RWPE2 (cell line): ENCODE measurements at places on chromosomes 13 and 19.

DNA sequence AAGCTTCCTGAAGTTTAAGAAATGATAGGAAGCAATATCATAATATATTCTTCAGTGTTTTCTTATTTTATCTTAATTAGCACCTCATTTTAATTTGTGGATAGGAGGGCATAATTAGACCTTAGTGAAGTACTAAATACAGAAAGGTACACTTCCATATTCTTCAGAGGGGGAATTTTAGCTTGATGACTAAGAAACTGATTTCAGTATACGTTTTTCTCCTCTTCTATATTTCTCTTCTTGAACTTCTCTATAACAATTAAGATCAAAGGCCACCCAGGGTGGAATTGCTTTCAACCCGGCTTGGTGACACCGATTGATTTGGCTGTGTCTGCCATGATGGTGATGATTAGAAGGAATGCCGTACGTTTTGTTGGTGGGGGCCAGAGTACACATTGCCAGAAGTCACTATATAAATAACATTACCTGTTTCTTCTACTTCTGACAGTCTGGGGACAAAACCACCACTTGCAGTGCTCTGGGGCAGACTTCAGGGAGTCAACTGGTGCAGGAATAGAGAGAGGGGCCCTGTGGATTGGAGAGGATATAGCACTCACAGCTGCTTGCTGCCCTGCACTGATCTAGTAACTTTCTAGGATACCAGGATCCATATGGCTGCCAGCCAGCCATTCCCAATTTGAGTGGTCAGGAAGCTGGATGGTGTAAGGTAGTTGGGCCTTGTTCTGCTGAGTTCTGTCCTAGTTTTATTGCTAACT lies 73.8 kb downstream of the SPATA13 start:
- no peak for DNase-seq

DNA sequence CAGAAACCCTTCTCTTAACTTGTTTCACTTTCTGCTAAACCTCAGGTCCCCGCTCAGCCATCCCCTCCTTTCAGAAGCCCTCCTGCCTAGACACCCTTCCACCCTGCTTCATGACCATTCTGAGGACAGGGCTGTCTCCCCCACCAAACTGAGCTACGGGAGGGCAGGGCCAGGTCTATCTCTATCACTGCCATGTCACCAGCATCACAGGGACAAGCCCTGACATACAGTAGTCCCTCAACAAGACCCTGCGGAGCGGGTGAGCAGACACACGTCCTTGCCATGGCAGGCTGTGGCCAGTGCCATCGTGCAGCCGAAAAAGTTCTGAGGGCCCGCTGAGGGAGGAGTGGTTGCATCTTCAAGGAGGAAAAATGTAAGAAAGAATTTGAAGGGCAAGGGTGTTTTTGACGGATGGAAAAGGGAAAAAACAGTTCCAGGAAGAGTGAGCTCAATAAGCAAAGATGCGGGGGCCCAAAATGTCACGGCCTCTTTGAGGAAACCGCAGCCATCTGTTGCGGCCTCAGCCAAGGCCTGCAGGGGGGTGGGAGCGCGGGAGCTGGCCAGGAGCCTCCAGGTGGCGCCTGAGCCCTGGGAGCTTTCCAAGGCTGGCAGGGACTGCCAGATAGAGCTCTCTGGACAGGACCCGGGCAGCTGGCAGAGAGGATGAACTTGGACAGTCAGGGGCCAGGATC lies 8.1 kb downstream of the PTGIR start:
- DNase-seq: no peak

GRCh38 chr19:18473003-18473705 lies 35.2 kb upstream of the ISYNA1 start:
- no peak for DNase-seq

GRCh38 chr13:91978571-91978970 lies 580.1 kb downstream of the GPC5 start:
- no peak for DNase-seq

GRCh38 chr13:90156390-90156789 lies 1191.1 kb upstream of the MIR17HG start:
- no peak for DNase-seq

GRCh38 chr13:98874029-98874397 lies 103.9 kb downstream of the DOCK9 start:
- DNase-seq: no peak

DNA sequence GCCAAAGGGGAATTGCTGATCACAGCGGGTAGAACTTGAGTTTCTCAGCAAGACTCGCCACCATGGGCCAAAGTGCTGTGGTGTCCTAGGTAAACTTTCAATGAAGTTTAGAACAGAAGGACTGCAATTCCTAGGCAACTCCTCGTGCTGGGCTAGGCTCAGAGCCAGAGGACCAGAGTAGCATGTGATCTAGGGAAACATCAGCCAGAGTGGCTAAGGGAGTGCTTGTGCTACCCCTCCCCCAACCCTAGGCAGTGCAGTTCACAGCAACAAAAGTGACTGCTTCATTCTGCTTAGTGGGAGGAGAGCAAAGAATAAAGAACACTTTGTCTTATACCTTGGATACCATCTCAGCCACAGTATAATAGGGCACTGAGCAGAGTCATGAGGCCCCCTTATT lies 1658.6 kb upstream of the MIR17HG start:
- no peak for DNase-seq

GRCh38 chr19:14164082-14164481 lies 27.7 kb upstream of the ASF1B start:
- DNase-seq: no peak

- no peak for DNase-seq
Measured at GRCh38 chr13:29852472-29853054, 2.1 kb upstream of the UBL3 start.

DNA sequence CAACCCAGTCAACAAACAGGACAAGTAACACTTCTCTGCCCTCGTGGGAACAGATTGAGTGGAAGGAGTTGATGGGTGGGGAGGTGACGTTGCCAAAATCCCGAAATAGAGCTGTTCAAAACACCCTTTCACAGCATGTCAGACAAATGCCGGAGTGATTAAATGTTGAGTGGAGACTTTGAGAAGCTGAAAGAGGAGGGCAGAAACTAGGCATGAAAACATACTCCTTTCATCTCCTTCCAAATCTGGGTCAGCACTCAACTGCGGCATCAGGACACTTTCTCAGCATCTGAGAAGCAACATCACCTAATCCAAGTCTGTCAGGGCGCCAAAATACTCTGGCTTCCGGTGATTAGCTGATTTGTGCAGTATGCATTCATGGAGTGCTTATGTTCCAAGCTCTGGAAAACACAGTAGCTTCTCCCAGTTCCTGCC lies 51.5 kb upstream of the MRI1 start:
- DNase-seq: no peak

DNA sequence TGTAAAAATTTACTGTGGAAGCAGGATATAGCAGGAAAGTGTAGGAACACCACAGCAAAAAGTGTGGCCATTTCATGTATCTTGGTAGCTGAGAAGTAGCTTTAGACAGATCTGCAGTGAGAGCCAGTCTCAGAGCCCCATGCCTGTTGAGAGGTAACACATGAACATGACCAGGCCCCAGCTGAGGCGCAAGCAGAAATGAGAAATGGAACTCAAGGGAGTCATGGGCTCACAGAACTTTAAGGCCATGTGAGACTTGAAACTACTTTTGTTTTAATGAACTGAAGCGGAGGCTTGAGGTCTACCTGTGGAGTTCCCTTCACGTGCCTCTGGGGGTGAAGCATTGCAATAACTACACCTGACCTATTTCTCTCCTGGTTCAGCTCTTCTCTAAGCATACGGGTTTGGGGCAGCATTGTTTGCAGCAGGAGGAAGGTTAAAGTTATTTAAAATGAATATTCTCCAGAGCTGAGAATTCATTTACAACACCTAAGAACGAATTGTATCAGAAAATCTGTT lies 3.3 kb downstream of the MYO16 start:
- no peak for DNase-seq

DNA sequence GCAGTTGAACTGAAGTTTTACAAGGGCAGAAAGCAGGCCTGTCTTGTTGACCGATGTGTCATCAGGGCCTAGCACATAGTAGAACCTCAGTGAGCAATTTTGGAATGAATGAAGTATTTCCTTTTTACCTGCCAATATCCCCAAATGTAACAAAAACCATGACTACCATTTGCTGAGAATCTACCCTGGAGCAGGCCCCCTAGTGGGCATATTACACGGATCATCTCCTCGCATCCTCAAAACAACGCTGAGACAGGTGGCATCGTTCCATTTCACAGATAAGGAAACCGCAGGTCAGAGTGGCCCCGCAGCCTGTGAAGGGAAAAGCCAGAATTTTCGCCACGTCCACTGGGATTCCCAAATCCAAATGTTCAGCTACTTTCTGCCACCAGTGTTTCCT lies 77.9 kb downstream of the CACNA1A start:
- no peak for DNase-seq

- DNase-seq: no peak
Measured at GRCh38 chr13:32947411-32948276, 68.6 kb upstream of the KL start.

- DNase-seq: no peak
Measured at GRCh38 chr19:7109678-7110289, 40.3 kb downstream of the ZNF557 start.

DNA sequence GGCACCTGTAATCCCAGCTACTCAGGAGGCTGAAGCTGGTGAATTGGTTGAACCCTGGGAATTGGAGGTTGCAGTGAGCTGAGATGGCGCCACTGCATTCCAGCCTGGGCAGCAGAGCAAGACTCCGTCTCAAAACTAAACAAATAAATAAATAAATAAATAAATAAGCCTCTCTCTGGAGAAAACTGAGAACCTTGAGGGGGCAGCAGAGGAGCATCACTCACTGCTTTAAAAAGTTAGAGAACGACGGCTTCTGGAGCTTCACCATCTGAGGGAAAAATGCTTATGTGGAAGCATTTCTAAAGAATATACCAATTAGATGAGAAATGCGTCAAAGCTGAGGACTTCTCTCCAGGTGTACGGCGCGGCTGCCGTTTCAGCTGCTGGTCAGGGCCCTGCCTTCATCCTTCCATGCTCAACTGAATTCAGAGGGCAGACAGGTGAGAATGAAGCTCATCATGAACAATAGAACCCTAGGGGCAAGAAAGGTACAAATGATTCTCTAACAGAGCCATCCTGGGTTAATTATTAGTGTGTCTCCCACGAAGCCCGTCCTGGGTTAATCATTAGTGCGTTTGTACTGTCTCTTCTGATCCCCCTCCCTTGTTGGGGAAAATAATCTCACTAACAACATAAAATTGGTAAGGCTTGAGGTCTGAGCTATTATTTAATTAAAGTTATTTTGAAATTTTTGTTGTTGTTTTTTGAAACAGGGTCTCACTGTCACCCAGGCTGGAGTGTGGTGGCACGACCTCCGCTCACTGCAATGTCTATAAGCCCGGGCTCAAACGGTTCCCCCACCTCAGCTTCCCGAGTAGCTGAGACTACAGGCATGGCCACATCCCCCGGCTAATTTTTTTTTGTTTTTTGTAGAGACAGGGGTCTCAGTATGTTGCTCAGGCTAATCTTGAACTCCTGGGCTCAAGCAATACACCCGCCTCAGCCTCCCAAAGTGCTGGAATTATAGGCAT lies 80.1 kb downstream of the IPO5 start:
- no peak for DNase-seq

DNA sequence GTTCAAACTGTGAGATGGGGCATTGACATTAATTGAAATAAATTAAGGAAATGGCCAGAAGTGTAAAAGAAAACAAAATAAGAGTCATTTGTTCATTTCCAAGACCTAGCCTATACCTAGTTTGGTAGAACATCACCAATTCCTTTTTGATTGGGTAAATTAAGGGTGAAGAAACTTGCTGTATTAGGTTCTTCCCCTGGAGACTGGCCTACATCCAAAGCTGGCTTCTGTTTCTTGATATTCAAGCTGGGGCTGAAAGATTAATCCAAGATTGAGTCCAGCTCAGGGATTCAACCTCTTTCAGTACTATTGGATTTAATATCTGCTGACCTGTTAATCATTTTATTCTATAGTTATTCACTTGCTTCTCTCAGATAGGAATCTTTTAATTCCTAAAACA lies 183.2 kb downstream of the GPC6 start:
- DNase-seq: no peak

GRCh38 chr13:49220856-49221589 lies 885 bp downstream of the MLNR start:
- DNase-seq: no peak

- no peak for DNase-seq
Measured at GRCh38 chr19:5680084-5680436, 256 bp downstream of the MICOS13 start.

DNA sequence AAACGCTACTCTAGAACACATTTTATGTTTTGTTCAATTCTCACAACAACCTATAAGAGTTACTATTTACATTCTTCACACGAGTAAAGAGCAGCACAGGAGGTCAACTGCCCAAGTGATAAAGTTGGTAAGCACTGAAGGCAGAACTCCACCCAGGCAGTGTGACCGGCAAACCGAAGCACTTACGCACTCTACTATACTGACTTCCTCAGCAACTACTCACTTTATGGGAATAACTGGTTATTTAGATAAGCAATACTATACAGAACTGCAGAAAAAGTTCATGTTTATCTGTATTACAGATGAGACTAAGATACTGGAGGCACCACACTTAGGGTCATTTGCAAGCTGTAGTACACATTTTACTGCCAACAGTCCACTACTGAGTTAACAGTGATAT lies 28.8 kb downstream of the FOXO1 start:
- no peak for DNase-seq

- no peak for DNase-seq
Measured at GRCh38 chr13:110342474-110342873, 35.4 kb downstream of the COL4A2 start.

DNA sequence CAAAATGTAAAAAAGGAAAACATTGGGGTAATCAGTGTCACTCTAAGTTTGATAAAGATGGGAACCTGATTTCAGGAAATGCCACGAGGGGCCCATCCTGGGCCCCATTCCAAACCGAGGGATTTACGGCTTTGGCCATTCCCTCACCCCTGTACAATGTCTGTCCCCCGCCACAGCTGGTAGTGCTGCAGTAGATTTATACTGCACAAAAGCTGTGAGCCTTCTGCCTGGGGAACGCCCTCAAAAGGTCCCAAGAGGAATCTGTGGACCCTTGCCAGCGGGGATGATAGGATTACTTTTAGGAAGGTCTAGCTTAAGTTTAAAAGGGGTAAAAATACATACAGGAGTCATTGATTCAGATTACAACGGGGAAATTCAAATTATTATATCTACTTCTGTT lies 173.4 kb upstream of the SGCG start:
- no peak for DNase-seq

GRCh38 chr13:85618521-85618920 lies 180.7 kb downstream of the SLITRK6 start:
- no peak for DNase-seq

- no peak for DNase-seq
Measured at GRCh38 chr13:31835932-31836331, 96.6 kb downstream of the RXFP2 start.

DNA sequence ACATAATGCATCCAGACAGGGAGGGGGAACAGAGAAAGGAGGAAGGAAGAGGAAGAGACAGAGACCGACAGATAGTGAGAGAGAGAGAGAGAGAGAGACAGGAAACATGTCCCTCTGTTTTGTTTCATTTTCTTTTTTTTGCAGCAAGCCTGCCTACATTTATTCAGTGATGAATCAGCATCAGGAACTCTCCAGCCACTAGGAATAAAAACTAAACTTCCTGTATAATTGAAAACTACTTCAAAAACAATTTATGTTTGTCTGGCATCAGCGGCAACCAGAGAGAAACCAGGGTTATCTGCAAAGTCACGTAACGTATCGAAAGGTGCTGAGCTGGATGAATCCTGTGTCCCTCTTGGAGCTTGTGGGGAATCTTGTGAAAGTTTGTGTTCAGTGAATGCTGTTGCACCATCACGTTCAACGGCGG lies 148.6 kb upstream of the SOX21 start:
- no peak for DNase-seq

GRCh38 chr13:98977568-98978265 lies at the start of gene DOCK9:
TSS of gene DOCK9 (minus strand) at chr13:98978064. CDS start at chr13:98977909, 155 bp downstream.
- DNase-seq: no peak
